ENCODE measurements at places on chromosomes 1 and 21. TPM values are rescaled to one million over a fixed set of nuclear protein-coding genes. Genes with fewer than 3 reads are reported as not detected.

GRCh38 chr1:40774266-40774998, 9.2 kb upstream of the KCNQ4 start:
- peak; percentile 61 for DNase-seq

DNA sequence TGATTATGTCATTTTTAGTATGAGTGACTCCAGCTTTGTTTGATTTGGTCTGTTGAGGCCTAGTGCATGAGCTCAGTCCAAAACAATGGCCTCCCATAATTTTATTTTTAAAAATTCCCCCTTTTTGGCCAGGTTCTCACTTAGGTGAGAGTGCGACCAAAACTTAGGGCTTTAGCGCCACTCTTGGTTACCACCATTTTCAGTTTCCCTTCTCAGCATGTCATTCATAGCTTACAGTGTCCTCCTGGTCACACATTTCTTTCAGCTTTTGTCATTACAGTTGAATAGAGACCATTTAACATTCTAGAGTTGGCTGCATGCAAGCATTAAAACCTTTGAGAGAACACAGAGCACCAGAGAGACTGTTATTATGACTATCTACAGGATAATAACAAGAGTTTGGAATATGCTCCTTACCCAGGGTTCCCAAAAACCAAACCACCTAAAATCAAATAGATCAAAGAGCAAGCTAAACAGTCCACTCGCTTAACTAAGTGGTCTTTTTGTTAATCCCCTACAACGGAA, 85.4 kb downstream of the TLR5 start:
- DNase-seq: no peak

Gene SELENBP1
- total RNA-seq: 307 TPM

Gene LEFTY2
- total RNA-seq: not detected

Gene SLC1A7
- total RNA-seq: 0.20 TPM

- no peak for DNase-seq
Measured at GRCh38 chr1:30694280-30695175, 28.9 kb downstream of the MATN1 start.

GRCh38 chr1:42449256-42449655, 6.6 kb downstream of the ZMYND12 start:
- DNase-seq: no peak

DNA sequence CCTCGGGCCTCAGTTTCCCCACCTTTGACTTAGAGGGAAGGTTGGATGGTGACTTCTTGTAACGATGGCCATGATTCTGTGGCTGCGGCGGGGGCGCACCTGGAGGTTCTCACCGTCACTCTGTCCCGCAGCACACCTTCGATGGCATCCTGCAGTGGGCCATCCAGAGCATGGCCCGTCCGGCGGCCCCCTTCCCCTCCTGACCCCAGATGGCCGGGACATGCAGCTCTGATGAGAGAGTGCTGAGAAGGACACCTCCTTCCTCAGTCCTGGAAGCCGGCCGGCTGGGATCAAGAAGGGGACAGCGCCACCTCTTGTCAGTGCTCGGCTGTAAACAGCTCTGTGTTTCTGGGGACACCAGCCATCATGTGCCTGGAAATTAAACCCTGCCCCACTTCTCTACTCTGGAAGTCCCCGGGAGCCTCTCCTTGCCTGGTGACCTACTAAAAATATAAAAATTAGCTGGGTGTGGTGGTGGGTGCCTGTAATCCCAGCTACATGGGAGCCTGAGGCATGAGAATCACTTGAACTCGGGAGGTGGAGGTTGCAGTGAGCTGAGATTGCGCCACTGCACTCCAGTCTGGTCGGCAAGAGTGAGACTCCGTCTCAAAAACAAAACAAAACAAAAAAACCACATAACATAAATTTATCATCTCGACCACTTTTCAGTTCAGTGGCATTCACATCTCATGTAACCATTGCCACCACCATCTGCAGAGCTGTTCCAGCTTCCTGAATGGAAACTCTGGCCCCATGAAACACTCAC, 2.1 kb upstream of the PFKL start:
- DNase-seq: peak; percentile 87

GRCh38 chr21:16742131-16742641, 770.7 kb upstream of the CXADR start:
- peak; percentile 2 for DNase-seq
